ENCODE measurements at places on chromosomes 1 and 21.

DNA sequence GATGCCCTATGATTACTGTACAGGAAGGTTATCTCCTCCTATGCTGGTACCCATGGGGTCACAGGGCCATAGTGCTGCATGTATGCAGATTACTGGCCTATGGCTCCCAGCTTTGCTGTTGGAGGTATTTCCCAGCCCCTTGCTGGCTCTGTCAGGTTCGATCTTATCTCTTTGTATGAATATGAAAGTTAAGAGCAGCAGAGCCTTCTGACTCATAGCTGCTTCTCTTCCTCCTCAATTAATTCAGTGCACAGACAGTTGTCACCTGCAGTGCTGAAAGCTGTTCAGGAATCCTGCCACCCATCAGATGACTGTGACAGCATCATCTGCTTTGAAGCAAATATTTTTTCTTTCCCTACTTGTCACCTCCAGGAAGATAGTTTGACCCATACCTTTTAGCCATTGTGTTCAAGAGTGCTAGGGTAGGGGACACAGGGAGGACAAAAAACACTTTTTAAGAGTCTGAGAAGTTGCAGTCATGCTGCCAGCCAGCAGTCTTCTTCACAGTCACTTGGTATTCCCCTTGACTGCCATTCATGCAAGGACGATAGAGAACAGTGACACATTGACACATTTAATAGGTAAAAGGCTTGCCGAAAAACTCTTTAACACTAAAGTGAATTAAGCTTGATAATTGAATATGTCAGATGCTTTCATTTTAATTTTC lies 73.1 kb downstream of the KIF1B start:
- no peak for DNase-seq

DNA sequence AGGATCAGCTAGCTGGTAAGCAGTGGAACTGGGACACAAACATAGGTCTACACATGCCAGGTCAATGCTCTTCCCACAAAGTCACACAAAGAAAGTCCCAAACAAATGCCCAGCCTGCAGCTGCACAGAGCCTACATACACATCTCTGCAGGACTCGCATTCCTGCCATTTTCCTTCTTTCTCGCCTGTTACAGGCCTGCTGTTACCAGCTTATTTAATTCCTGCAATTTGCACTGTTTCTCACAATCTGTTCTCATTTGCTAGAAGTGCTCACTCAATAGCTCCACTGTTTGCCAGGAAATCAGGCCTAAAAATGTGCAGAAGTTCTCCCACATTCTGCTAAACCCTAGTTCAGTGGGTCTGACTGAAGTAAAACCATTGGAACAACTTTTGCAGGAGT lies 362.6 kb upstream of the C1orf87 start:
- no peak for DNase-seq

DNA sequence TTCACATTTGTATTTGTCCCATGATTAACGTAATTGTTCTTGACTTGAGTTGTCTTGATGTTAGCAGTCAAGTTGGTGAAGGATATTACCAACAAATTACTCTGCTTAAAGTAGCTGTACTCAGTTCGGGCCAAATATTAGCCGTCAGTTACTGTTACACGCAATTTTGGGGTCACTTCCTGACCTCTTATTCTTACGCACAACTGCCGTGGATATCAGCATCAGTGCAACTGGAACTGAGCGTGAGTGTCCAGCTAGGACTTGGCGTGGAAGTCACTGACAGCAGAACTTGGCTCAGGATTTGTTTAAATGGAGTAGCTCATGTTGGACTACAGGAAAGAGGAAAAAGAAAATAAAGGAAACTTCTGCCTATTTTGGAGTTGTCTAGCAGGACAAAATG lies 56.4 kb downstream of the ADAMTS1 start:
- DNase-seq, result no peak

DNA sequence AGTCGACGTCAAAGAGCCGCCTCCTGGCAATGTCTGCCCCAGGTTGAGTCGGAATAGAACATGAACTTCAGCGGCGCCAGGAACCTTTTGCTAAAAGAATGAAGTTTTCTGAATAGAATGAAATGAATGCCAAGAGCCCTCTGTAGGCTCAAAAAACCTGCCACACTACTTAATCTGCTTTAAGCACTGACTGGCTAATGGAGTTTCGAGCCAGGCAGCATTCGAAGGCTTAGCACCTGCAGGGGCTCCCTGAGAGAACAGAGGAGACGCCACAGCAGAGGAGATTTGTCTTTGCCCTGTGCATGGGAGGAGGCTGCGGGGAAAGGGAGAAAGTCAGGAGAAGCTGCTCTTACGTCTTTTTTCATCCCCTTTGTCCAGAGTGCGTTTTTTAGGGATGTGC lies 641.7 kb downstream of the AJAP1 start:
- DNase-seq, result no peak

DNA sequence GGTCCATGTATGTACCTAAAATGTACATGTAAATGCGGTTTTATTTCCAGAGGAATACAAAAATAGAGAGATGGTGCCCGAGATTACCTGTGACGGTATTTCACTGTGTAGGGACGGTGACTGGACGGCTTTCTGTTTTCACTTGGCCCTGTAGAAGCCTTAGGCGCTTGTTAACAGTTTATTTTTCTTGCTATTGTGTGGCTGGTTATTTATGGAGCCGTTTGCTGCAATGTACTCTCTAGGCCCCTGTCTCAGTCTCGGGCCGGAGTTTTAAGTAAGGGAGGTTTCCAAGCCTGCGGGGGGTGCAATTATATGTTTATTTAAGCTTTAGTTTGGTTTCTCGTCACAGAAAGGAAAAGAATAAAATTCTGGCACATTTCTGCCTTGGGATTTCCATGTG lies 413 bp downstream of the EFCAB7 start:
- no peak for DNase-seq

DNA sequence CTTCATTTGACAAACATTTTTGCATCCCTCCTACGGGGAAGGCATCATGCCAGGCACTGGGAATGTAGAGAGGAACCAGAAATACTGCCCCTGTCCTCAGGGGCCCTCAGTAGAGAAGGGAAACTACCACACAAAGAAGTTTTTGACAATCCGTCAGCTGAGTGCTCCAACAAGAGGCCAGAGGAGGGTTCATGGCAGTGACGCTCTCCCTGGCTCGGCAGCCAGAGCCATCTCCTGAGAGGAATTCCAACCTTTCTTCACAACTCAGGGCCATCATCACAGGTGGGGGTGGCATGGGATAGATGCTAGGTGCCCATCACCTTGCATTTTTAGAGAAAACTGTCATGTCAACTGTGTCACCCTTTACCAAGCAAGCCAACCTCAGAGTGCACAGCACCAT lies 154.1 kb downstream of the HIVEP3 start:
- no peak for DNase-seq

DNA sequence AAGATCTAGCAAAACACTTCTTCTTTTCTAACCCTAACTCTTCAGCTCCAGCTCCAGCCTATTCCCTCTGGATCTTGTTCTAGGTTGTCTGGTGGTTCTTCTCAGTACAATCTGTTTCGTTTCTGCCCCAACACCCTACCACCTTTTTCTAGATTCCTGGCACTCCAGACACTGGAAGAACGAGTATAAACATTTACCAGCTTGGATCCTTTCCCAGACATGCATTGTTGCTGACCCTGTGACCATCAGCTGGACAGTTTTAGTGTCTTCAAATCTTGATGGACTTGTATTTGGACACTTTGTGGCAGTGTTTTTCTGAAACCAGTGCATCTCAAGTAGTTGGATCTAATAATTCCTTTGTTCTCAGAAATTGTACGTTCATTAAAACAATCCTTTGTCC lies 30.6 kb upstream of the CACNA1E start:
- no peak for DNase-seq

DNA sequence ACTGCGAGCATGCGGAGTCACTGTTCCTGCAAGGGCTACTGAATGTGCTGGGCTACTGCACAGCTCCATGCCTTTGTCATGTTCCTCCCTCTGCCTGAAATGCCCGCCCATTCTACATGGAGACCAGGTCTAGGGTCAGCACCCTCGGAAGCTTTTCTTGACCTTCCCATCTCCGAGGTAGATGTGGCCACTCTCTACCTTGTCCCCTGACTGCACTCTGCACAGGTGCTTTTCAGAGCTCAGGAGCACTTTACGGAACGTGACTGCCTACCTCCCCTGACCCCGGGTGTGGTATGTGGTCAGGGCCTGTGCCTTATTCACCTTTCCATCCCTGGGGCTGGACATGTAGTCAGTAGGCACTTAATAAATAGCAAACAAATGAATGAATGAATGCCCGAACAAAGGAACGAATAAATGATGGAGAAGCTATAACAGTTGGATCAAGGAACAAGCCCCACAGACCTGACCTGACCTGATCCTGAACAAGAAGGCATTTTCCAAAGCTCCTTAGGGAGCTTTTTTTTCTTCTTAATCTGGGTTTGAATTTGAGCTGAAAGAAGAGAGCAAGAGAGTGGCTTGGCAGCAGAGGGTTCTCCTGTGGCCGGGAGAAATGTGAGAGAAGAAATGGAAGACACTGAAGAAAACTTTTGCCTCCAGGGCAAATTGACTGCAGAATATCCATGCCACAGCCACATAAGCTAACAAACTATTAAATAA lies 7.9 kb downstream of the RD3 start:
- no peak for DNase-seq

- no peak for DNase-seq
These were observed 43.7 kb upstream of the PIGC start for GRCh38 chr1:172487550-172487949.

- DNase-seq, result no peak
These were observed 156.2 kb downstream of the DENND1B start for GRCh38 chr1:197619008-197619640.

- no peak for DNase-seq
These were observed 60.5 kb downstream of the KLHDC7A start for GRCh38 chr1:18541046-18541795.

GRCh38 chr1:45018599-45019230 lies 6.7 kb downstream of the UROD start:
- peak; percentile 55 for DNase-seq

GRCh38 chr1:239383714-239384113 lies 2.7 kb upstream of the CHRM3 start:
- no peak for DNase-seq

GRCh38 chr1:209227941-209228340 lies 355.6 kb upstream of the CAMK1G start:
- no peak for DNase-seq

DNA sequence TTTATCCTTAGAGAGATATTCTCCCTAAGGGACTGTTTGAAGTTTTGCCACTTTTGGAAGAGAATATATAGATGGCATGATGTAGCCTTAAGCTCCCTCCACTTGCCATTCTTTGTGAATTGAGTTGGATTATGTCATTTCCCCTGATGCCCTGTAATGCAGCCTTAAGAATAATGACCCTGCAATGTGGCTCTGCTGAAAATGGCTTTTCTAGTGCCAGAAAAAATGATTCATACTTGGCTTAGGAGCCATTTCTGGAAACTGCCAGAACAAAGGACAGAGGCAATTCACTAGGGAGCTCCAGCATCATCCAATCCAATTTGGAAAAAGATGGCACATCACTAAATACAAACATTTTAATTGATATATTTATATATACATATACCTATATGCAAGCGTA lies 265.3 kb downstream of the SPATA17 start:
- DNase-seq, result no peak

DNA sequence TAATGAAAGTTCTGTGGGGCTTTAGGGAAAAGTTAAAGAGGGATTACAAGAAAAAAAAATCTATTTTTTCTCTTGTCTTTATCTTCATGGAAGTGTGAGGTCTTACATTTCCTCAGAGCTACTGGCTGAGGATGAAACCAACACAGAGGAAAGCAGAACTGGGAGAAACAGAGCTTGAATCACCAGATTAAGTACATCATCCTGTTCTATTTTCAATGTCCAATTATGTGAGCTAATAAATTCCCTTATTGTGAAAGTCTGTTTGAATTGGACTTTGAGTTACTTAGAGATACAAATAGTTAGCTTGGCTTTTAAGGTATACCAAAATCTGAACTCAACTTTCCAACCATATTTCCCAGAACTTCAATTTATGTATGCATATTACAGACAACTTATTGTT lies 69.2 kb downstream of the LPGAT1 start:
- no peak for DNase-seq

DNA sequence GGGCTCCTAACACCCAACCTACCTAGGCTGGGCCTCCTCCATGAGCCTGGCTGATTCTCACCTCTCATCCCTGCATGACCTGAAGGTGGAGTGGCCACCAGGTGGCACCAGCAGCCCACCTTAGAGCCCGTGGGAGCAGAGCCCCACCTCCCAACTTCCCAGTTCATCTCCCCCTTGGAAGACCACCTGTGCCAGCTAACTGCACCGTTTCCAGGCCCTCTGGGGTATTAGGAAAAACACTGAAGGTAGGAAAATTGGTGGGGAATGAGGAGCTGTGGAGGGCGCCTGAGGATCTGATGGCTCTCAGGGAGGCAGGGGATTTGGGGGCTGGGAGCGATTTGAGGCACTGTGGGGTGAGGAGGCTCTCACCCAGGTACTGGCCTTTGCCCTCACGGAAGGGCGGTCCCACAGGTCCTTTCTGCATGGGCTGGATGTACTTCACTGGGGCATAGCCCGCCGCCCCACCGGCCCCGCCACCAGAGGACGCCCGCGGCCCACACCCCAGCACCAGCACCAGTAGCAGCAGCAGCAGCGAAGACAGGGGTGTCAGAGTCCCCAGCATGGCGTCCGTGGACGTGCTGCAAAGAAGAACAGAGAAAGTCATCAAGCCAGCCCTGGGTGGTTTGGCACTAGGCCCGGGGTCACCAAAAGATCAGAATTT lies 11.1 kb downstream of the ADPRS start:
- DNase-seq, result peak; percentile 49

DNA sequence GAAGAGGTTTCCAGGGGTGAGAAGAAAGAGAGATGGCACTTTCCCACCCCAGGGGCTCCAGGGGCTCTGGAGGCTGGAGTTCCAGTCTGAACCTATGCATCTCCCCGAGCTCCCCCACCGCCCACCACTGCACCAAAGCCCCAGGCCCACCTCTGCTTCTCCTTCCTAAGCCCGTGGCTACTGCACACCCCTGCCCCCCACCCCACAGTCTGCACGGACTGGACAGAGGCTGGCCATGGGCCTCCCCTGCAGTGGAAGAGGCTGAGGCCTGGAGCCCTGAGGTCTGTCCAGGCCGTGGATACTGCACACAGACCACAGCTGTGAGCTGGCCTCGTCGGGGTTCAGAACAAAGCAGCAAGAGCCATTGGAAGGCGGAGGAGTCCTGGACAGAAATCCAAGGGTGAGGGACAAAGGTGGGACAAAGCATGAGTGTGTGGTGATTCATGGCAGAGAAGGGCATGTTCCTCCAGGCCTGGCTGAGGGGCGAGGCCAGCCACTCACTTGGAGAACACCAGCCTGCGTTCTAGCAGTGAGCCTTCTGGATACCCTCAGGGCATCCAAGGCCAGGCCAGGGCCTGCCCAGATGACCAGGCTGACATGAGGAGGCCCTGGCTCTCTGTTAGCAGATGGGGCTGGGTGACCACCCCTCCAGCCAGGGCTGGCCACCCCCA lies 244.8 kb upstream of the VAMP3 start:
- no peak for DNase-seq

DNA sequence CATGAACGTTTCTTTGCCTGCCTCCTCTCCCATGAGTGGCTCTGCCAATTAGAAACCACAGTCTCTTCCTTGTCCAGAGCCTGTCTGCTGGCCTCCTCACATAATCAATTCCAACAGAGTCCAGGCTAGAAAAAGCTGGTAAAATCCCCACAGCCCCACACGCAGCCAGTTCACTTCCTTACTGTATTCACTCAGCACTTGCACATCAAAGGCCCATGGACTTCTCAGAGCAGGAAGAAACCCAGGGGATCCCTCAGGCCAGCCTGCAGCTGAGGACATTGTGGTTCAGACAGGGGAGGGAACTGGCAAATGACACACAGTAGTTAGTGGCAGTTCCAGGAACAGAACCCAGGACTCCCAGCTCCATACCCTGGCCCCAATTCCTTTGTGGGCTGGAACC lies 171.6 kb upstream of the EDN2 start:
- DNase-seq, result no peak

Measured in NCI-H1930 (cell line).